ENCODE measurements at places on chromosomes 2 and 18.
A peak's percentile ranks its signal among the peaks of the same experiment; 100 is the strongest.

DNA sequence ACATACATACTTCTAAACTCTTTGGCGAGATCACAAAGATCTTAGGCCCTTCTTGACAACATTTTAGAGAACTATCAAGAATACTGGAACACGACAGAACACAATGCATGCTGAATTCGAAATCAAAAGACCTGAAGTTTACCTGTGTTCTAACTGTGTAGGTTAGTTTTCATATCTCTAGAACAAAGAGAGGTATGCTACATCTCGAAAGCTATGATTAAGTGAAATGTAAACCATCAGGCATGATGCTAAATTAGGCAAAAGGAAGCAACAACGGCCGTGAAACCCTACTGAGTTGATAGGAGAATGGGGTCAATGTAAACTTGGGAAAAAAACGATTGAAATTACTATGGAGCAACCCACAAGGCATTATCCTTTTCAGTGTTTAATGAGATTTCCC, 43.7 kb downstream of the IKZF2 start:
- no peak for DNase-seq

DNA sequence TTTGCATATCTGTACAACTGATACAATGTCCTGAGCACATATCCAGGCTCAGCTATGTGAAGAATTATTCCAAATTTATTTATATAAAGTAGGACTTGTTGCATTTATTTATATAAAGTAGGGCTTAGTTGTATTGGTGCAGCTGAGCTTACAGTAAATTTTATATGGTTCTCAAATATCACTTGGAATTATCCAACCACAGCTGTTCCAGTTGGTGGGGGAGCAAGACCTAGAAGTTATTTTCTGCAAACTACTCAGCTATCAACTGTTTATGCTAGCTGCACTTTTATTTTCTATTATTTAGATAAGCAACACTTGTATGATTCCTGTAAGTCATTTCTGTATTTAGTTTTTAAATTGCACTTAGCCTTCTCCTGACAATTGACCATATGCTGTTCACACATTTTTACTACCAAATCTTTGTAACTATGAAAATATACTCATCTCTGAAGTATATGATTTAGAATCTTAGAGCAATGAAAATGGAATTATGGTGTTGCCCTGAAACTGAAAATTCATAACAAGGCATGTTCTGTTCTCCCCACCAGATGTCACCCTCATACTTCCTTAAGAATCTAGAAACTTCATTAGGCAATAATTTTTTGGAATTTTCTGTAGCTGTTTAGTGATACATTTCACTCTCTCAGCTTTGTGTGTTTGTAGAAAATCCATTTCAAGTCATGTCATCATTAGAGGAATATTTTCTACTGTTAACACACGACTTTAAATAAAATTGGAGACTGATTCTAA, 157.0 kb upstream of the CBLN2 start:
- no peak for DNase-seq

DNA sequence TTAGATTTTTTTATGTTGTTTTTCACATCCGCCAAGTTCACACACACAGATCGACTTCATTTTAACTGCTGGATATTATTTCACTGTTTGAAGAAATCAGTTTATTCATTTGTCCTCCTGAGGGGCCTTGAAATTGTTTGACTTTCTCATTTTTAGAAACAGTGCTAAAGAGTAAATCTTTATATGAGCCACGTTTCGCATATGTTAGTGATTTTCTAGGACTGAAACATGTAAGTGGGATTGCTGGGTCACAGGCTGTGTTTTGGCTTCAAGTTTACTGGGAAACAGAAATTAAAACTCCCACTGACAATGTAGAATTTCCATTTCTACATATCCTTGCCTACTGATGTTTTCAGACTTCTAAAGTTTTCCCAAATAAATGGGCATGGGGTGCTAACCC, 363.8 kb downstream of the NCKAP5 start:
- no peak for DNase-seq

DNA sequence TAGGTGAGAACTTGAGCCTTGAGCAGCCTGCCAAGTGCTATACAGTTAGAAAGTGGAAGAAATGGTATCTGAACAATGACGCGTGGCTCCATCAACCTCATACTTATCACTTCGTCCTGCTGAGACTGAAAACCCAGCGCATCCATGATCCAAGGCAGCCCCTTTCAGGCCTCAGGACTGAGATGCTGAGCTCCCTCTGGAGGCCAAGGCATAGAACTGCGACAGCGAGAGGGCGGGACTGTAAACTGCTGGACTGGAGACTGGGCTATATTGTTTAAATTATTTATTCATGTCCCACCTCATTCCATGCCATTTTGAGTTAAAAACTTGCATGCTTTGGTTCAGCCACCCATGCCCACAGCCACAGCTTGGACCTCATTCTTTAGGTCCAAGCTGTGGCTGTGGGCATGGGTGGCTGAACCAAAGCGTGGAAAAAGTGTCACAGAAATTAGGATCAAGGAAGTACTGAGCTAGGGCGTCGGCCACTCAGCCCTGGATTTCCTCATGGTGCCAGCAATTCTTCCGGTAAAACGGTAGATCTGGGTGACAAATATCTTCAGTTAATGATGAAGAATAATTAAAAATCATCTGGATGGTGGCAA, 195.5 kb downstream of the L3MBTL4 start:
- DNase-seq, result peak; percentile 34

GRCh38 chr18:48787203-48788151, 163.3 kb downstream of the SMAD7 start:
- no peak for DNase-seq

All from G401 (cell line).